ENCODE measurements at places on chromosomes 6 and 20. TPM values are rescaled to one million over a fixed set of nuclear protein-coding genes. Genes with fewer than 3 reads are reported as not detected.

GRCh38 chr6:111798281-111798725, 74.9 kb downstream of the FYN start:
- no peak for DNase-seq

- no peak for DNase-seq
Measured at GRCh38 chr6:36000451-36000850, 24.0 kb downstream of the SLC26A8 start.

DNA sequence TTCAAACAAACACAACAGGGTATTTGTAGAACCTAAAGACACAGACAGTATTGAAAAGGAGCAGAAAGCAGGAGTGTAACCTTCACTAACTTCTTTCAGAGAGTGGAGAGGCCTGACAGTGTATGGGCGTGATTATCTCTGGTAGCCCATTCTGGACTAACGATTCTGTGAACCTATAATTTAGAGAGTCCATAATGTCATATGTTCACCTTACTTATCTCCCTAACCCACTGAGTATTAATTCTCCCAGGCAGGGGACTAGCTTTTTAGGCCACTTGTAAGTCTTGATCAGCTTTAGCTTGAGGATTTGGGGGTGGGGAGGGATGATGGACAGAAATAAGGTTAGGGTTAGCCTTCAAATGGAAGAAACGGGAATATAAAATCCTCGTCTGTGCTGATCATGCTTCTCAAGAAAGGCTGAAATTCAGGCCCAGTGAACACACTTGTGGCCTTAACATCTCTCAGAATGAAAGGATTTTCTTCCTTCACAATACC, 2.8 kb upstream of the PARD6B start:
- DNase-seq = no peak

- no peak for DNase-seq
Measured at GRCh38 chr6:10557913-10558312, 36.8 kb downstream of the GCNT2 start.

SLC22A1 gene
- 1.9 TPM for total RNA-seq

CMTR1 gene
- 27.5 TPM for total RNA-seq

LHFPL5 gene
- total RNA-seq = not detected

DNA sequence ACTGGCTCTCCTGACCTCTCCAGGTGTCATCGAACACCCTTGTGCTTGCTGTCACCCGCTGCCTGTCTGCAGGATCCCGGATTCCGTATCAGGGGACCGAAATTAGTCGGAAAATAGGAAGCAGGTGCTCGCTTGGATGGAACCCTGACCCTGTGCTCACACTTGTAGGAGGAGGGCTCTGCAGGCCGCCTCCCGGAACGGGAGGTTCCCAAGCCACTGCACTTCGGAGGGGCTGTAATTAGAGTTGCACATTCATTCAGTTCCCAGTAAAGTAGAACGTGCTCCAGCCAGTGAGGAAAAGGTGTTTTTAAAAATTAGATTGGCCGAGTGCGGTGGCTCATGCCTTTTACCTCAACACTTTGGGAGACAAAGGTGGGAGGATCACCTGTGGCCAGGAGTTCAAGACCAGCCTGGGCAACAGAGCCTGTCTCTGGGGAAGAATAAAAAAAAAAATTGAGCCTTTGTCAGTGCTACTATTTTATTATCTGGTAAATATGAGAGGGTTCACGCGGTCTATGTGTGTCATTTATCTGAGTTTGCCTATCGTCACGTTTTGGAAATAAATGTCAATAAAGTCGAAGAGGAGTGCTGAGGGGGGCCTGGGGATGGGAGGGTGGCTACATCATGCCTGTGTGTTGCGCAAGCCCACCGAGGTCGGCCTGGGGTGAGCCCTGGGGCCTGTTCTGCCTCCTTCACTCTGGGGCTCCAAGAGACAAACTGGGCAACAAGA, 1.5 kb upstream of the GMEB2 start:
- DNase-seq = peak; percentile 76

DNA sequence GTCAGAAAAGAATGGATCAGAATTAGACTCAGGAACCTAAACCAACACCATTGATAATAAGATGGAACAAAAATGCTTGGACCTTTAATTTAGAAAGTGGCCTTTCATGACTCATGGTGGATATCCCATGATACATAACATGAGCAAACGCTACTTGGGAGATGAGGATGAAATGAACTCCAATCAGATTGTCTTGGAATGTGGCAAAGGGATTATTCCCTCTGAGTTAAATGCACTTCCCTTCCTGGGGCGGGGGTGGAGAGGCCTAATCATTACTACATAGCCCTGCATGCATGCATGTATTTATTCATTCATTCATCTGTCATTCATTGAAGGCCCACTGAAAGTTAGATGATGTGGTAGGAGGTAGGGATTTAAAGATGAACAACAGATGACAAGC, 174.0 kb downstream of the AIG1 start:
- DNase-seq = no peak

DNA sequence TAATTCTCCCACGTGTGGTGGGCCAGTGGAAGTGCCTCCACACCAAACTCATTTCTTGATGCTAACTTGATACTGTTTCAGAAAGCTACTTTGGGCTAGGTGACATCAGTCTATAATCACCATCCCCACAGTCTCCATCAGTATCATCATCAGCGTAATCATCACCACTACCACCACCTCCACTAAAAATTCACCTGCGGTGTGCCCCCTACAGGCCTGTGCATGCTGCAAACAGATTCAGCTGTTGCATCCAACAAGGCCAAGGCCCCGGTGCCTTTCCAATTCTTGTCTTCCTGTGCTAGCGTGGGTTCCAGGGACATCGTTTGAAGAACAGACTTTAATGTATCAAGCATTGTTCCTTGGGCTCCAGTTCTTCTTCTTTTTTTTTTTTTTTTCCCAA, 201.3 kb upstream of the EXOC2 start:
- DNase-seq = no peak

DNA sequence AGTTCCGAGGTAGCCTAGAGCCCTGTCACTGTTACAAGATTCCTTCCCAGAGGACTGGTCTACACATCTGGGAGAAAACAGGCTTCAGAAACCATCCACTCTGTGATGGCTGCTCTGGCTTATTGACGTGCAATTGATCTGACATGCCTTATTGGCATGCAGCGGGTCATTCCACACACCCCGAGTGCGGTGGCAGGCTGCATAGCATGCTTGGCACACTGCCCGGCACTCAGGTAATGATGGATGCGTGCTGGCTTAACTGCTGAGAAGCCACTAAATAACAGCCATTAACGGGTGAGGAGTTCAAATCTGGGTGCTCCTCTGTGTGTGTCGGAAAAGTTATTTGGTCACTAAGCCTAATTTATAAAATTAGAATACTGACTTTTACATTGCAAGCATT, 67.9 kb upstream of the CDH4 start:
- DNase-seq = no peak

BPIFB2 gene
- not detected for total RNA-seq

GRCh38 chr6:41504466-41505121, 41.6 kb upstream of the FOXP4 start:
- DNase-seq = no peak

All from mucosa of descending colon (tissue), 3 donors.